Naive thymus-derived CD4-positive, alpha-beta T cell (primary cell): ENCODE measurements at places on chromosomes 6 and 20.

- DNase-seq, result no peak
These were observed 831.4 kb upstream of the SLC35B3 start for GRCh38 chr6:9266741-9267140.

DNA sequence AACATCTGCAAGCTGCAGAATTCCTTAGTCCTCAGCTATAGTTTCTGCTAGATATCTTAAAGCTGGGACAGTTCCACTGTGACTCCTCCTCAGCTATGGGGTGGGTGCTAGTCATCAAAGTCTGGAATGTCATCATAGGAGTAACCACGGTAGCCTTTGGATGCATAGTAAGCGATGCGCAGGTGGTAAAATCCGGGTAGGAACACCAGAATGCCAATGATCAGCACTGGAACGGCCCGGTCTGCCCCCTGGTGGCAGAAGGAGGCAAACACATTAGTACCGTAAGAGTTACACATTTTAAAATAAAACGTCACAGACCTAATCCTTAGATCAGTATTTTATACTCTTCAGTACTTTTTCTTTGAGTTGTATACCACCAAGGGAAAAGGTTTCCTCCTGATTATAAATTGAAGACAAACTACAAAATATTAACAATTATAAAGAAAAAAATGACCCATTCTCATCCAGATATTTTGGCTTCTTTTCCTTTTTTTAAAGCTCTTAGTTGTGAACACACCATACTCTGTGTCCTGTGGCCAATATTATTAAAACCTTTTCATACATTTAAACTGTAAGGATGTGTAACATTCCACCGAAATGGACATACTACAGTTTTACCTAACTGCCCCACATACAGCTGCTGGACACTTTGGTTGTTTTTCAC, 18.9 kb downstream of the PCNA start:
- peak; percentile 65 for DNase-seq

DNA sequence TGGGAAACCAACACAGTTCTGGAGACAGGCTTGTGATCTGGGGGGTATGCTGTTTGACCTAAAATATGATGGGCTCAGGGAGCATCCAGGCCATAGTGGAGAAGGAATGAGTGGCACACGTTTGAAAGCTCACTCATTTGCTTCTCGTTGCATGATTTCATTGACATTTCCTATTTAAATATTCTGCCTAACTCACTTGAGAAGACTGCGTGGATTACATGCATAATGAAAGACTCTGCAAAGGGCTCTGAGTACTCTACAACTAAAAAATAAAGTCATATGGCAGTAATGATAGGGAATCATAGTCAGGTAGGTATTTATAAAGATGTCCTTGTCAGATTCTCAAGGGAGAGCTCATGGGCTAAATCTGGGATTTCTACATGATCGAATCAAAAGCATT, 117.9 kb downstream of the LAMP5 start:
- DNase-seq, result no peak

GRCh38 chr6:56073315-56073714, 174.1 kb downstream of the COL21A1 start:
- no peak for DNase-seq

DNA sequence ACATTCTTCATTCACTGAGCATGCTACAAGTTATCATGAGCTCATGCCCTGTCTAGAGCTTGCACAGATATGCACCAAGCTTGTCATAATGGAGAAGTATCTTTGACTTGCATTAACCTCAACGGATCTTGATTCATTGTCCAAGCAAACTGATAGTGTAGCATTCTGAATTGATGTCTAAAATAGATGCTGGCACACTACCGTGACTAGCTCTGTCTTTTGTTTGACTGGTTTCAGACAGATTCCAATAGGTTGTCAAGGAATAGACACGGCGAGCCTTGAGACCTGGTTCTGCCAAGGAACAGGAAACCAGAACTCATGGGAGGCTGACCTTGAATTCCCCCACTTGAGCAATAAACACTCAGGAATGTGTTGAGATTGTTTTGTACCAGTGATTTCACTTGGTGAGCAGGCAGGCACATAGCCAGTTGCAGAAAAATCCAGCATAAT, 1153.1 kb upstream of the GJE1 start:
- no peak for DNase-seq

DNA sequence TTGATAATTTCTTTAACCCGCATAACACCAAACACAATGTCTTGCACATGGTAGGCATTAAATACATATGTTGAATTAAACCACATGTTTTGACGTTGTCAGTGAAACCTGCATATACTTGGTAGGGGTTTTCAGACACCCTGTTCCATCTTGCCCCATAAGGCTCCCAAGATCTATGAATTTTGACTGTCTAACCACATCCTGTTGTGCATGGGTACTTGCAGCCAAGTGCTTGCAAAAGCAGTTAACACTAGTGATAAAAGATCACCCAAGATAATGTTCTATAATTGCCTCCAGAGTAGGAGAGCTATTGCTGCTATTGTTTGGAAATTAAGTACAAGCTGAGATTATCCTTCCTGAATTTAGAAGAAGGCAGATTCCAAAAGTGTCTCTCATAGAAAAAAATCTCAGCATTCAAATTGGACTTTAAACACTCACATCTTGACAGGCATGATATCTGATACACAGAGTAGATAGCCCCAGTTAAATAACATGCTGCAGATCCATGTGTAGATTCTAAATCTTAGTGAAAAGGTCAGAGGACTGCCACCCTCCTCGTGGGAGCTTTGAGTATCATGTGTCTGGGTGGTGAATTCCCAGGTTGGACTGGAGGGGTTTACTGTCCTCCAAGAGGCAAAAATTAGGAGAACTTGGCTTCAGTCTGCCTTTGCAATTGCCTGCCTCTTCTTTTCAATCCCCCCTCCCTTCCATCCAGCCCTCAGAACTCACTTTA, 25.8 kb upstream of the CCN6 start:
- DNase-seq, result peak; percentile 89

DNA sequence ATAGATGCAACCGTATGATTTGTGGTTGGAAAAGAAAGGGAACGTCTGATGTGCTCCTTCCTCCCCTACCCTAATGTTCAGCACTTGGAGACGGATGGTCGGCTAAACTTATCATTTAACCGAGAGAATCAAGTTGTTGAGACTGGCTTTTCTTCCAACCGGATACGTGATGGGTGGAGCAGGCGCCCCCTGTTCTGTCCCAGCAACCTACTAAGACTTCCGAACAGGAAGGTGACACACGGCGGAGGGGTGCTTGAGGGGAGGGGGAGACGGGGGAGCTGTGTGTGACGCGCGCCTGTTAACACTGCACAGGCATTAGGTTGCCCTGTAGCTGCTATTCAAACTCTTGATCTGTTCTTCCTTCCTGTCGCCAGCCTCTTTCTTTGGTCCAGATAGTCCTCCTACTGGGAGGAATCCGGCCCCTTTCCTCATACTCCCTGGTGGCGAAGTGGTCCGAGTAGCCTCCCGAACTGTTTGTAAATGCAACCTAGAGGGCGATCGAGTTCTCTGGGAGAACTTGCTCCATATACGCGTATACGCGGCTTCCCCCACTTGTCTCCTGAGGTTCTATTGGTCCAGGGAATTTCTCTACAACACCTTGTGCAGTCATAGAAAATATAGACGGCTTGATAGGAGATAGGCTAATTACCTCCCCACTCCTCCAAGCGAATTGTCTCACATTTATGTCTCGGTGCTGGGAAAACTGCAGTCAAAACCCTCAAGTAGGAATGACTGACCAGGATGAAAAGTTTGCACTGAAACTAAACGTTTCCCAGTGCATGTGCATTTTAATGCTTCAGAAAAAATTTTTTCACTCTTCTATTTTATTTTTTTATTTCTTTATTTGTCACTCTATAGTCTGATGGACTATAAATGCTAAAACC, 126.0 kb upstream of the SLC2A12 start:
- DNase-seq, result peak; percentile 46

- no peak for DNase-seq
These were observed 4.9 kb upstream of the SCP2D1 start for GRCh38 chr20:18808712-18809111.

GRCh38 chr6:47241742-47242482, 67.8 kb downstream of the TNFRSF21 start:
- no peak for DNase-seq

DNA sequence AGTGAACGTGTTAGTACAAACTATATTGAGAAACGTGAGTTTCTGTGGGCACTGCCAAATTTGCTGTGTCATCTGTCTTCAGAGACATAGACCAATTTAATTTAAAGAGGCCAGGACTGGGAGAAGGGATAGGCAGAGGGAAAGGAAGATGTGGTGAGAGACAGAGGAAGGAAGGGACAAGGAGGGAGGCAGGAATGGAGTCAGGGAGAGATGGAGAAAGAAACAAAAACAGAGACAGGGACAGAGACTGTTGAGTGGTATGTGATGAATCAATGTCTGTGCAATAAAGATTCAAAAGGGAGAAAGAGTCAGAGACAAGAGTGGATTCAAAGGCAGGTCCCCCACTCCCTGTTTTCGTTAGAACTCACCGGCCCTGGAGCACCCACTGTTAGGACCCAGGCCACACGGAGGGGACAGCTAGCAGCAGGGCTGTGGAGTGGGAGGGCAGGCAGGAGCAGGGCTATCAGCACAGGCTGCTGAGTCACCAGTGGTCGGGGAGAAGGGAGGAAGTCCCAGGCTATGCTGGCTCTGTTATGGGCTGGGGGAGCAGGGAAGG, 51.6 kb upstream of the CHD6 start:
- DNase-seq, result no peak

GRCh38 chr6:13668291-13668928, 43.2 kb downstream of the RANBP9 start:
- DNase-seq, result no peak

- DNase-seq, result no peak
These were observed 863.4 kb downstream of the DHX35 start for GRCh38 chr20:39825524-39825923.

DNA sequence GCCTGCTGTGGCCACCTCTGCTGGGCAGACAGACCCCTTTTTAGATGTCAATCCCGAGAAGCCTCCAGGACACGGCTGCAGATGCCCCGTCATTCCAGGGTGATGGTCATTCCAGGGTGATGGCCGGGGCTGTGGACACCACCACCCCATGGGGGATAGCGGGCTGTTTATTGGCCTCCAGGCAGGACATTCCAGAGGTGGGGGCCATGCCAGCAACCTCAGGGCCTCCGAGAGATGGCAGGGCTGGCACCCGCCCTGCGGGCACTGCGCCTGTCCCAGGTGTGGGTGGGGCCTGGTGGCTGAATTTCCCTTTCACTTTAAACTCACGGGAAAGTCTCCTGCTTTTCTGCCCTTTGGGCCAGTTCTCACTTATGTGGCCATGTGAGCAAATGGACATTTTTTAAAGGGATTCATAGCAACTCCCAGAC, 14.5 kb downstream of the COL9A3 start:
- DNase-seq, result no peak

DNA sequence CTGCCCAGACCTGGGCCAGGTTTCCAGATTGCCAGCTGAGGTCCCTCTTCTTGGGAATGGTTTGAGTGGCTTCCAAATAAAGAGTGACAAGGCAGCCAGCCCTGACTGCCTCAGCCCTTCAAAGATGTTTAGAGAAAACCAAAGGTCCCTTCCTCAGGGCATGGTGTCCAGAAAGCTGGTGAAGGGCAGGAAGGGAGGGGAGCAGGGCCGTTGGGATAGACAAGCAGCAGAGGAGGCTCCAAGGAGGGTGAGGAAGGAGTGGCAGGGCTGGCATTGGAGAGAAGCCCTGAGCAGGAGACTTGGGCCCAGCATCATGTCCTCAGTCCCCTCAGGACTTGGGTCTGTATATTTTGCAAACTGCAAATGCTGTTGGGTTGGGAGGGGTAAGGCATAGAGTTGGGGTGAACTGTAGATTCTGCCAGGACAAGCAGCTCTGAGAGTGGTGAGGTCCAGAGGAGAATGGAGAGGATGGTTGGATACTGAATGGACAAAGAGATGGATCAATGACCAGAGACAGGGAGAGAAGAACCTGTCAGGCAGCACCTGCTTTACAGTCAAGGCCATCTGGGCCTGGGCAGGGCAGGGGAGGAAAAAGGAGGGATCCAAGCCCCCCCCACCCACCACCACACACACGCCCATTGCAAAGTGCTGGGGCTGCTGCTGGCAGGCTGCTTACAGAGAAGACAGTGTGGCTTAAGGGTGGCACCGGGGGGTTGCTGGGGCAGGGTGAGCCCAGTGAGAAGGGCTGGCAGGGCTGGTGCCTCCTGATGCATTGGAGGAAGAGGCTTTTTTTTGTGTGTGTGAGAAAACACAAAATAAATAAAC, 5.5 kb upstream of the DSN1 start:
- DNase-seq, result no peak

GRCh38 chr20:32027643-32028042, 17.4 kb downstream of the CCM2L start:
- no peak for DNase-seq

GRCh38 chr6:83958241-83958685, 75.3 kb upstream of the MRAP2 start:
- DNase-seq, result no peak
